ENCODE measurements at places on chromosomes 1 and 21. TPM values are rescaled to one million over a fixed set of nuclear protein-coding genes. Genes with fewer than 3 reads are reported as not detected.

- no peak for DNase-seq
These were observed 311 bp downstream of the SPEN start for GRCh38 chr1:15847893-15848142.

GRCh38 chr1:119988306-119989062 lies 81.0 kb downstream of the NOTCH2 start:
- DNase-seq, result no peak

DNA sequence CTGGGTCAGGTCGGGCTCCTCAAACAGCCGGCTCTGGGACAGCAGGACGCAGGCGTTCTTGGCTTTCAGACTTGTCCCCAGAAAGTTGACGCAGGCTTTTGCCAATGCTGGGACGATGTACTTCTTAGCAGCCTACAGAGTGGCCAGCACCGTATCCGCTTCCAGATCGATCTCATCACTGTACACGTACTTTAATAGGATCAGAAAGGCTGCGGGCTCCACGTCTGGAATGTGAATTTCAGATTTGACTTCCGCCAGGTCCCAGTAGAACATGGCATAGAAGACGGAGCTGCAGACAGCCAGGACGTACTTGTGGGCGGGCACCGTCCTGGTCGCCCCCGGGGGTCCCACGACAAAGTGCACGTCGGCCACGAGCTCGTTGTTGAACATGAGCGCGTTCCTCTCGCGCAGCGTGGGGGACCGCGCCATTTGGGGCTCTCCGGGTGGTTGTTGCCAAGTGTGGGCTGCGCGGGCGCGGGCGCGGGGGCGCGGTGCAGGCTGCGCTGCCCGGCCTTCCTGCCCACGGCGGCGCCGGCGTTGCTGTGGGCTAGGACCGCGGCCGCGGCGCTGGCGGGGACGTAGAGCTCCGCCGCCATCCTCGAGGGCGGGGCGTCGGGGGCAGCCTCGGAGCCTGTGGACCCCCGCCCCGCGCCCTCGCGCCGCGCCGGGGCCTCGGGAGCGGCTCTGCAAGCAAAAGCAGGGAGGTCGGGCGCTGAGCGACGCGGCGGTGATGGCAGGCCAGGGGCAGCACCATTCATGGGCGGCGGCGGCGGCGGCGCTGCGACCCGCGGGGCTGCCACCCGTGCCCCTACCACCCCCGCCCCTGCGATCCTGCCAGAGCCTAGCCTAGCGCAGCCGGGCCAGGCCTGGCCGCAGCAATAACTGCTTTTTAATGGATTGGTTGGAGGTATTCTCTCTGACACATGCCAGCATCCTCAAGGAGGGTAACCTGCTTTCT lies 10.6 kb downstream of the CNR2 start:
- no peak for DNase-seq

DNA sequence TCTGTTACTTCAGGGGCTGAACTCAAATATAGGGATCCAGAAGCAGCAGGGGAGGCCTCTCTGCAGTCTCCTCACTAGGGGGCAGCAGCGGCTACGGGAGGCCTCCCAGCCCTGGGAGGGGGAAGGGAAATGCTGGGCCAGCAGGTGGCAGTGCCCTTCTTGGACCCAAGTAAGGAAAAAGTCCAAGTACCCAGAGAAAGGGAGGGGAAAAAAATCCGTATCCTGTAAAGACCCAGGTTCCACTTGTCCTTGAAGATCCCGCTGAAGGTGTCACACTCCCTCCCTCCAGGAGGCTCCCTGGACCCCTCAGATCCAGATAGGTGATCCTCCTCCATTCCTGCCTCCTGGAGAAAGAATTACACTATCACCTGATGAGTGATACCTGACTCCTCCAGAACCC lies 14.1 kb upstream of the NUAK2 start:
- DNase-seq, result peak; percentile 71

Gene CIART
- 5.9 TPM for total RNA-seq

Gene DENND2D
- total RNA-seq, result not detected

Gene USP16
- total RNA-seq, result 62.1 TPM

Gene PBX1
- total RNA-seq, result 18.5 TPM
